Naive thymus-derived CD4-positive, alpha-beta T cell (primary cell): ENCODE measurements at places on chromosomes 6 and 20.

- no peak for DNase-seq
These were observed 10.8 kb downstream of the EFCAB8 start for GRCh38 chr20:32869562-32869961.

GRCh38 chr20:18263723-18264122 is 24.6 kb upstream of the ZNF133 start:
- no peak for DNase-seq

DNA sequence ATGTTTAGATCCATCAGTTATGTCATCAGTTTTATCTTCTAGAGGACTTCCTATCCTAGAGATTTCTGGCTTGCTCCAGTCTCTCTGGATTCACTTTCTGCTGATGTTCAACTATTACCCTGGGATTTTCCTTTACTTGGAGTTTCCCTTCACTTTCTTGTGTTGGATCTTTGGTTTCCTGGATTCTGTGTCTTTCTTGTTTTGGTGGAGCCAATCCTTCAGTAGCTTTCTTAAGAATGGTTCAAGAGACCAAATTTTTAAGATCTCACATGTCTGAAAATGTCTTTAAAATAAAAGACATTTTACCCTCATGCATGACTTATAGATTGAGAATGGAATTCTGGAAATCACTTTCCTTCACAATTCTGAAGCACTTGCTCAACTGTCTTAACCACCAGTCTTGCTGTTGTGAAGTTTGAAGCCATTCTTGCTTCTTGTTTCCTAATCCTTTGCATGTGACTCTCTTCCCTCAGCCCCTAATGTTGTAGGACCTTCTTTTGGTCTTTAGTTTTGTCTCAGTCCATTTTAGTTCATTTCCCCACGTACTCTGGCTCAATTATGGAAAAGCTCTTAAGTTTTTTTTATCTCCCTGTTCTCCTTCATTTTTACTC is 87.9 kb downstream of the ARID1B start:
- no peak for DNase-seq

GRCh38 chr20:62986257-62986800 is 20.4 kb downstream of the BHLHE23 start:
- DNase-seq = no peak

DNA sequence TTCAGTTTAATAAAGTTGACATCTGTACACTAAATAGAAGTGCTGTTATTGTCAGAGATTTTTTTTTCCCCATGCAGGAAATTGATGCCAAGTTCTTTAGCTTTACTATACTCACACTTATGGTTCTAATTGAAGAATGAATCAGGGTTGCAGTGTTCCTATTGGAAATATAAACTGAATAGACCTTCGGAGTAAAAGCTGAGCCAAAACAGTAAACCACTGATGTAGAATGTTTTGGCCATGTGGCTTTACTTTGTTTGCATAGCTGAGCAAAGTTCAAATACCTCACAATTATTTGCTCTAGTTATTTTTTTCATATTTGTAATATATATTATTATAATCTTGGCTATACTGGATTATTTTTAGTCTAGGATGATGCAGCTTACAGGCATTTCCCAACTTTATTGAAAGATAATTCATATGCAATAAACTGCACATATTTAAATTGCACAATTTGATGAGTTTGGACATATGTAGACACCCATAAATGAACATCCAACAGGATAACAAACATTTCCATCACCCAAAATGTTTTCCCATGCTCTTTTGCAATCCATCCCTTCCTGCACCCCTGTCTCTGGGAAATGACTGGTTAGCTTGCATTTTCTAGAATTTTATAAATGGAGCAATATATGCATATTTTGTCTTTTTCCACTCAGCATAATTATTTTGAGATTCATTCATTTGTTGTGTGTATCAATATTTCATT is 105.8 kb upstream of the NOX3 start:
- DNase-seq = no peak

- peak; percentile 21 for DNase-seq
These were observed 16.2 kb downstream of the GABRR2 start for GRCh38 chr6:89298680-89299465.

- DNase-seq = no peak
These were observed 81.9 kb downstream of the FIG4 start for GRCh38 chr6:109772883-109773431.
